HCEC 1CT (cell line): ENCODE measurements at places on chromosomes 1 and 21.

DNA sequence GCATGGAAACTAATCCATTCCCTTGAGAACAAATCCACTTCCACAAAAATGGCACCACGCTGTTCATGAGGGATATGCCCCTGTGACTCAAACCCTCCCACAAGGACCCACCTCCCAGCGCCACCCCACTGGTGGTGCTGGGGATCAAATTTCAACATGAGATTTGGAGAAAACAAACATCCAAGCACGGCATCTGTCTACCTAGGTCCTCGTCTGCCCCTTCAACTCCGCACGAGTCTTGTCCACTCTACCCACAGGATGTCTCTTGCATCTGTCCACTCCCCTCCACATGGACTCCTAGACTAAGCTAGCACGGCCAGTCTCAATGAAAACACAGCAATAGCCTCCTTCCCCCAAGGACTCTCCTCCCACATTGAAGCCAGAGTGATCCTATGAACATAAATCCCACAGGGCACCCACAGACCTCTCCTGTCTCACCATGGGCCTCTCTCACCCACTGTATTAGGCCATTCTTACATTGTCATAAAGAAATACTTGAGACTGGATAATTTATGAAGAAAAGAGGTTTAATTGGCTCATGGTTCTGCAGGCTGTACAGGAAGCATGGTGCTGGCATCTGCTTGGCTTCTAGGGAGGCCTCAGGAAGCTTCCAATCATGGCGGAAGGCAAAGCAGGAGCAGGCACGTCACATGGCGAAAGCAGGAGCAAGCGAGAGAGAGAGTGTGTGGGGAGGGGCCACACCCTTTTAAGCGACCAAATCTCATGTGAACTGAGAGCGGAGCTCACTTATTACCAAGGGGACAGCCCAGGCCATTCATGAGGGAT is 101.4 kb downstream of the TOMM20 start:
- DNase-seq, result no peak

DNA sequence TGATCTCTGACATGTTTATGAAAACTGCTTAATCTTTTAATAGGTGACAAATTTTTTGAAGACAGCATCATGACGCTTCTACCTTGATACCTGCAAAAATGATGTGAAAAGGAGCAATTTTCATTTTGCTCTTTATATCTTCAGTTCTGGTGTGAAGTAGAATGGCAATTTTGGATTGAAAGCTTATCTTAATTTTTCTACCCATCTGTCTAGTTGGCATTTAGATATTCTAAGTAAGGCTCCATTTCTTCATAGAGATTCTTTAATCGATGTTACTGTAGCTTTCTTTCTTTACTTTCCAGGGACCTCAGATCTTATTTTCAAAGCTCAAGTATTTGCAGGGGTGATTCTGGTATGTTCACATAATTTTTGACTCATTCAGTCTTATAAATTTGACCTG is 32.3 kb upstream of the GPR52 start:
- DNase-seq, result no peak

GRCh38 chr1:210655511-210655910 is 326.8 kb downstream of the HHAT start:
- DNase-seq, result no peak

DNA sequence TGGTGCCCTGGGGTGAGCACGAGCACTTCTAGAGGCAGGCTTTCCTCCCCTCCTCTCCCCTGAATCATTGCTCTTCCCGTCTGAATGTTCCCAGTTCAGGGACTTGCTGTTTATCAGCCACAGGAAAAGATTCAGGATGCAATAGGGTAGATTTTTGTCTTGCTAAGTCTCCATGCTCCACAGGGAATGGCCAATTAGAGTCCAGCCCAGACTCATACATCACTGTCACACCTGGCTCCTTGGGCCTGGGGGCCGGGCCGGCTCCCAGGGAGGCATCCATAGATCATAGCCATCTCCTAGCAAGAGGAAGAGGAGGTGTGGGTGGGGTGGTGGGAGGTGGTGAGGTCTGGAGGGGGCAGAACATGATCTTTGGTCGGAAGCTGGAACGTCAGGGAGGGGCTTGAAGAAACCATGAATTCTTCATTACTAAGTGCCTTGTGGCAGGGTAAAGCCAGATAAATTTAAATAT is 83.4 kb downstream of the LRRN2 start:
- DNase-seq, result no peak

DNA sequence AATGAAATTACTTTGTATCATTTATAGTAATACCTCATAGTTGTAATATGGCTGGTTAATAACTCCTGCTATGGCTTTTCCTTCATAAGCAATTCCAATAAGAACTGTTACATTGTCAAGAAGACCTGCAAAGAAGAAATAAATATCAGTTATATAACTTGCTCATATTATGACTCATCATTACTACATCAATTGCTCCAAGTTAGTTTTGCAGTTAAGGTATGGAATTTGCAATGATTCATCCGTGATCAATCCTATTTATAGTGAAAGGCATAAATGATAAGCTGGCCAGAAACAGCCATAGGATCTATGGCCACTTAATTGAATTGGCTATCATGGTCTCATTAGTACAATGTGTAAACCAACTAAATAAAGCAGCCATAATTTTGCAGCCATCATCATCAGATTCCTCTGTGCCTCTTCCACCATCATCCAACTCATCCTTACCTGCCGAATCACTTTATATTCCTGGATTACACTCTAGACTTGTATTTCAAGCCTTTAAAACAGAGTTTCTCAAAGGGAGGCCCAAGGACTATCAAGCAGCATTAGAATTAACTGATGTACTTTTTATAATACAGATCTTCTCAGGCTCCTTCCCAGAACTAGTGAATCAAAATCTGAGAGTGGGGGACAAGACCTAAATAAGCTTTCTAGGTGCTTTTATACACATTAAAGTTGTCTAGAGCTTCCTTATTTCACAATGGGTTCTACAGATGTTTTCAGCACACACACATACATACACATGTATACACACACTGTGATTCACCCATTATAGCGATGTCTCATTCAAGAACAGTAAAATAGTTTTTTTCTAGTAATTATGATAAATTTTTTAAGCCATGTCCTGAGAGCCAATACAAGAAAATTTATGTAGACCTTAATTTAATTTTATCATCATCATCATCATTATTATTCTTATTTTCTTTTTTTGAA is 21.2 kb upstream of the EPRS1 start:
- DNase-seq, result peak; percentile 63

DNA sequence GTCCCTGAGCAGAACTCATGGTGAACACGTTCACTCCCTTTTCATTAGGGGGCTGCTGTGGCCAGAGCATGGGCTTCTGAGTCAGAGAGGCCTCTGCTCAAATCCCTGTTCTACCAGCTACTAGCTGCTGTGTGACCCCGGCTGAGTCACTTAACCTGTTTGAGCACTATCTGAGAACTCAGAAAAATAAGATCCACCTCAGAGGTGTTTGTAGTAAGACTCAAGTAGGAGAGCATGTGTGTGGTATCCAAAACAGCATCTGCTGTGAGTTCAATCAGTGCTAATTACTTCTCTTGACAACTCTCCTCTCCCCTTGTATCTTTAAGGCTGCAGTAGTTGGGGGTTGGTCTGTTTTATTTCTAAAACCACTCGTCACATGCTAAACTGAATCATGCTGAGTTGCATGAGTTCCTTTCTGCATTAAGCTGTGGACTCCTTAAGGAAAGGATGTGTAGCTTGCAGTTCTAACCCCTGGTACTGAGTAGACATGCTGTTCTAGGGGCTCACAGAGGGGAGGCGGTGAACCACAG is 39.7 kb upstream of the JUN start:
- peak; percentile 94 for DNase-seq

DNA sequence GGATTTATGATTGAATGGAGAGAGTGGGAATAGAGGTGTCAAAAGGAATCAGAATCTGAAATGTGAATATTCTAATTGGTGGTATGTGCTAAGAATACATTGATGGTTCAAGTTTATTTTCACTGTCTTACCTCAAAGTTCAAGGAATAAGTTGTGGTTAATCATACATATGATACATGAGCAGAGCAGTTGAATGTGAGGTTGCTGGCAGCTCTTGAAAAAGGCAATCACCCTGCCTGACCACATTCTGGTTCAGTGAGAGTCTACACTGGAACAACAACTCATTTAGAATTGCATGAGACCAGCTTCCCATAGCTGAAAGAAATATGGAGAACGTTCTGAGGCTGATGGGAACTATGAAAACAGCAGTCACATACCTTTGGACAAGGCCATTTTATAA is 68.3 kb upstream of the ARHGAP29 start:
- peak; percentile 72 for DNase-seq

GRCh38 chr1:205255941-205256780 is 28.4 kb downstream of the TMCC2 start:
- DNase-seq, result peak; percentile 67

GRCh38 chr1:67618285-67619018 is 66.5 kb upstream of the GADD45A start:
- DNase-seq, result peak; percentile 76

DNA sequence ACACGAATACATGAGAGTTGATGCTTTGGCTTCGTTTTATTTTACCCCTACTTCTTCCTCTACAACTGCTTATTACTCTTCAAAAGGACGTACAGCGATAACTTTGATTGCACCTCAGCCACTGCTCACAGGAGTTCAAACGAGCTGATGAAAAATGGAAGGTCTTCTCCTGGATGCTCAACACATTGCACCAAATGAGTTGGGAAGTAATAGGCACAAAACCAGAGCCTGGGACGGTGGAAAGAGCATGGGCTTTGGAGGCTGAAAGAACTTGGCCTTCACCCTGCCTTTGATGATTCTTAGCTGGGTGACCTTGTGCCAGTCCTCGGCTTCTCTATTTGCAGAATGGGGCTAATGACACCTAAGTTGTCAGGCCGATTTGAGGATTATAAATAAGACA is 4.8 kb downstream of the CD53 start:
- DNase-seq, result no peak

- DNase-seq, result no peak
Observed at GRCh38 chr21:35329940-35330660, 281.0 kb upstream of the RUNX1 start.

GRCh38 chr1:182170891-182171461 is 109.5 kb upstream of the ZNF648 start:
- no peak for DNase-seq

DNA sequence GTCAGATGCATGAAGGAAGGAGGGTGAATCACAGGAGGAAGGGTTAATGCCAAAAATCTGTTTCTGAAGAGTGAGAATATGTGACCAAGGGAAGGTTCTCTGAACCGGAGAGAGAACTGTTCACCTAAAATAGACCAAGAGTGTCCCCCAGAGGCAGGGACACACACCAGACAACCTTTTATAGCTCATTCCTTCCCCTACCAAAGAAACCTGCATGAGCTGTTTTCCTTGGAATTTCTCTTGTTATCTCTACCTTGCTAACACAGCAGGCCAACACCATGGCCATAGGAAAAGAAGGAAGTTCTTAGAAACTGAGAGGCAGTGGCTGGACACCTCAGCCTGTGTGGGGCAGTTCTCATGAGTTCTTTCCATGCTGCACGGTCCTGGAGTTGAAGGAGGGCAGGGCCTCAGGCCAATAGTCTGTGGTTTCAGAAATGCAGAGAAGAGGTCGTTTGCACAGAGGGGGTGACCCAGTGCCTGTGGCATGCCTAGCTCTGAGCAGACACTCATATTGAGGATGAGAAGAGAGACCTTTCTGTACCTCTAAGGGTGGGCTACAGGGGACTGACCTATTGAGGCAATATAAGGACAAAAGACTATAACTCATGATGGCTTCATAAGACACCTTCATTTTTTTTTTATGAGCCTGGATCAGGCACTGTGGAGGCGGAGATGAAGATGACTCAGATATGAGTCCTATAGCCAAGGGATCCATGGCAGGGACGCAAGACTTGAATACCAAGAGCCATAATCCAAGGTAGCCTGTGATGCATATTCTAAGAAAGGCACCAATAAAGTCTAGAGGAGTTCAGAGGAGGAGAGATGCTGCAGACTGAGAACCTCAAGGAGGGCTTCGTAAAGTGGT is 39.4 kb downstream of the IGFN1 start:
- peak; percentile 67 for DNase-seq

DNA sequence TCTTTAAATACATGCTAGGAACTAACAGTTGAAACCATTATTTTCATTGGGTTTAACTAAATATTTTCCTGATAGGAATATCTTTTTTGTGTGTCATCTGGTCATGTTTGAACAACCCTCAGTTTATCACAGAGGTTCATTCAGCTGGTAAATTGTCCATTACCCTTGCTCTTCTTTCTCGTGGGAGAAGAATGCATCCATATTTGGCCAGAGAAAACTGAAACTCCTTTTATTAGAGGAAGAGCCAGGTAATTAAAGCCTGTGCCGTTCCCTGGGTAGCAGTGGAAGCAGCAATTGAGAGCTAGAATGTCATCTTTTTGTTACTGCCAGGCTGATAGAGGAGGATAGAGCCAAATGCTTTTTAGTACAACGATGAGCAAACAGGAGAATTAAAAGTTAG is 587.2 kb upstream of the ZRANB2 start:
- no peak for DNase-seq

DNA sequence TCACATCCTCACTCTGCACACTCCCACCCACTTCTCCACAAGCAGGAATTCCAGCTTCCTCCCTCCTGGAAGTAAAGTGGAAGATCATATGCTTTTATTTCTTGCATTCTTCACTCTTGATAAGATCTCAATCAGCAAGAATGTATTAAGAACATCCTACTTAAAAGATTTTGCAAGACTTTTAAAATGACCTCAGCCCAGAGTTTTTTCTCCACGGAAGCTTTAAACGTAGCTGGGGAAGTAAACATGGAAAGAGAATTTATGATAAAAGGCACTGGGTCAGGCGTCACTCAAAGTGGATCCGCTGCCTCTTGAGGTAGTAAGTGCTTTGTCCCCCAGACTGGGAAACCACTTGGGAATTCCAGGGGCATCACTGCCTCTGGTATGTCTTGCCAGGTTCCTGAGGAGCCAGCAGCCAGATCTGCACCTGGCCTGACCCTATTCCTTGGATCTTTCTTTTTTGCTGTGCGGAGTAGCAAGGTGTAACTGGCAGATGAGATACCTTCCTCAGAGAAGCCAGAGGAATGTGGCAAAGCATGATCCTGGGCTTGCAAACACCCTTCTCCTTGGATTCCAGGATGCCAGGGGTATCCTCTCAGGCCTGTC is 33.9 kb downstream of the CDK18 start:
- no peak for DNase-seq
